Bronchial smooth muscle cell (primary cell): ENCODE measurements at places on chromosomes 4 and X. TPM values are rescaled to one million over a fixed set of nuclear protein-coding genes. Genes with fewer than 3 reads are reported as not detected.

The ETDB gene
- total RNA-seq = not detected in 2 replicates

The FAM241A gene
- total RNA-seq = 0.69 and 0.79 TPM in 2 replicates

The BTC gene
- 0.26 and 0.63 TPM in 2 replicates for total RNA-seq

The CLCN5 gene
- total RNA-seq = 4.2 and 5.5 TPM in 2 replicates

The CABS1 gene
- not detected in 2 replicates for total RNA-seq

The PNMA6F gene
- total RNA-seq = not detected in 2 replicates

The MAGEB10 gene
- total RNA-seq = not detected in 2 replicates

The DCAF4L1 gene
- under 0.01 TPM in 1 of 2 replicates, not detected in the other for total RNA-seq

The TLR2 gene
- total RNA-seq = 0.17 and 0.32 TPM in 2 replicates

The SUPT20HL1 gene
- 0.09 and 0.32 TPM in 2 replicates for total RNA-seq

The UCHL1 gene
- total RNA-seq = 301 TPM in 2 replicates

The TKTL2 gene
- total RNA-seq = not detected in 2 replicates

The NR3C2 gene
- 1.5 and 2.4 TPM in 2 replicates for total RNA-seq

The CXCL5 gene
- 0.17 and 0.95 TPM in 2 replicates for total RNA-seq

The CTAG1B gene
- not detected in 2 replicates for total RNA-seq

The TMPRSS11B gene
- total RNA-seq = not detected in 2 replicates

The RAB41 gene
- total RNA-seq = not detected in 2 replicates

The PFKFB1 gene
- total RNA-seq = 0.16 TPM in 1 of 2 replicates, not detected in the other

The NSUN7 gene
- total RNA-seq = not detected in 2 replicates

The SCML1 gene
- 4.8 and 5.5 TPM in 2 replicates for total RNA-seq

The MAGEB17 gene
- total RNA-seq = 0.09 TPM in 1 of 2 replicates, not detected in the other

The VCX gene
- not detected in 2 replicates for total RNA-seq

The FRMPD4 gene
- 1.6 and 2.4 TPM in 2 replicates for total RNA-seq

The DNAAF6 gene
- total RNA-seq = not detected in 2 replicates

The PPEF2 gene
- total RNA-seq = not detected in 2 replicates

The OTC gene
- 0.09 and 0.16 TPM in 2 replicates for total RNA-seq

The SLC7A11 gene
- 37.5 and 75.0 TPM in 2 replicates for total RNA-seq

The NAP1L3 gene
- 3.5 and 3.9 TPM in 2 replicates for total RNA-seq

The TRIML1 gene
- not detected in 2 replicates for total RNA-seq

The FGF5 gene
- 2.7 and 4.1 TPM in 2 replicates for total RNA-seq

The GAGE12F gene
- not detected in 2 replicates for total RNA-seq

The DACH2 gene
- under 0.01 TPM in 1 of 2 replicates, not detected in the other for total RNA-seq

The TCEANC gene
- 2.5 and 6.0 TPM in 2 replicates for total RNA-seq

The CHIC2 gene
- total RNA-seq = 39.6 and 53.3 TPM in 2 replicates

The ERVMER34-1 gene
- total RNA-seq = not detected in 2 replicates

The NWD2 gene
- under 0.01 TPM in 1 of 2 replicates, not detected in the other for total RNA-seq

The GRXCR1 gene
- not detected in 2 replicates for total RNA-seq

The TMEM47 gene
- 17.8 and 27.0 TPM in 2 replicates for total RNA-seq

The ADH1B gene
- 104 and 567 TPM in 2 replicates for total RNA-seq

The ARHGAP36 gene
- total RNA-seq = not detected in 2 replicates

The CT83 gene
- not detected in 2 replicates for total RNA-seq

The NELFA gene
- 12.6 and 14.4 TPM in 2 replicates for total RNA-seq

The BMX gene
- total RNA-seq = not detected in 2 replicates

The ADH7 gene
- 0.32 TPM in 1 of 2 replicates, not detected in the other for total RNA-seq

The ADH1C gene
- total RNA-seq = 5.4 and 6.1 TPM in 2 replicates

The HOPX gene
- 0.34 and 10.4 TPM in 2 replicates for total RNA-seq

The CXCL3 gene
- total RNA-seq = 0.86 and 3.0 TPM in 2 replicates

The AADAT gene
- 2.0 and 2.1 TPM in 2 replicates for total RNA-seq

The TLR1 gene
- 1.6 and 1.7 TPM in 2 replicates for total RNA-seq

The CHRDL1 gene
- total RNA-seq = 0.17 and 3.8 TPM in 2 replicates

The STATH gene
- total RNA-seq = not detected in 2 replicates

The HTR2C gene
- not detected in 2 replicates for total RNA-seq

The CDX4 gene
- not detected in 2 replicates for total RNA-seq

The MBNL3 gene
- 1.4 and 1.9 TPM in 2 replicates for total RNA-seq

The GPC4 gene
- total RNA-seq = under 0.01 TPM in 2 replicates

The NPY1R gene
- total RNA-seq = not detected in 2 replicates

The NMU gene
- total RNA-seq = not detected in 2 replicates

The TMEM154 gene
- total RNA-seq = 0.77 and 2.7 TPM in 2 replicates

The H2BW2 gene
- not detected in 2 replicates for total RNA-seq
